ENCODE measurements at places on chromosomes 7 and 10.

DNA sequence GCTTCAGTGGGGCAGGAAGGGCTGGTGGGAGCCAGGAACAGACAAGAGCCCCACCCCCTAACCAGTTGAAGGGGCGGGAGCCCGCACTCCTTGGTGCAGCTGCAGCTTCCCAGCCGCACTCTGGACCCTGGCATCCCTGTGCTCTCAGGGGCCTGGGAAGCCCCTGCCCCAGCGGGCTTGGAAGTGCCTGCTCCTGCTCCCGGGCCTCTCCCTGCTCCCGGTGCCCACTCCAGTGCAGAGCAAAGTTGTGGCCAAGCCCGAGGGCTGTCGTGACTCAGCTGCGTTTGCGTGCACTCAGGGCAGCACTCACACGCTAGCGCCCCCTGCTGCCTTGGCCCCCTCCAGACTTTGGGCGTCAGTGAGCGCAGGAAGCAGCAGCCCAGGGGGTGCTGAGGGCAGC is 883.8 kb downstream of the LRMDA start:
- no peak for DNase-seq

- no peak for DNase-seq
Observed at GRCh38 chr7:143447466-143447865, 4.2 kb downstream of the TAS2R60 start.

DNA sequence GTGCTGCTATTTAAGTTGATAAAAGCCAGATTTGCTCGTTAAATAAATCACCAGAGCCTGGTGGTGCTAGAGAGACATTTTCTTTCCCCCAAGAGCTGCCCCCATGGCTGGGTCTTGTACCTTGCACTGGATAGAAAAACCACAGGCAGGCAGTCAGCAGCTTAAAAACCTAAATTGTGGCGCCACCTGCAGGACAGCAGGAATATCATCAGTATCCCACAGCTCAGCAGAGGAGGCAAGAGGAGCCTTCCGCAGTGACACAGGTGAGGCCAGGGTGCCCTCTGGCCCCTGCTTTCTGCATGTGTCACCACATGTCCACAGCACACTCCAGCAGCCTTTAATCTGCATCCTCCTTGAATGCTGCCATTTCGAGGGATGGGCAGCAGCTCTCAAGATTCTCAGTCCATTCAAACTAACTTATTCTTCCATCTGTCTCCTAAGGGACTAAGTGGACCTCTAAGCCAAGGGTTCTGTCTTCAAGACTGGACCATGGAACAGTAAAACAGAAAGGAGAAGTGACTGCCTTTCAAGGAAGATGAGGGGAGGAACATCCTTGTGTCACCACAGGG is 4.5 kb upstream of the PLXNA4 start:
- DNase-seq: peak; percentile 26

GRCh38 chr7:151110236-151110940 is 24.1 kb downstream of the AGAP3 start:
- no peak for DNase-seq

DNA sequence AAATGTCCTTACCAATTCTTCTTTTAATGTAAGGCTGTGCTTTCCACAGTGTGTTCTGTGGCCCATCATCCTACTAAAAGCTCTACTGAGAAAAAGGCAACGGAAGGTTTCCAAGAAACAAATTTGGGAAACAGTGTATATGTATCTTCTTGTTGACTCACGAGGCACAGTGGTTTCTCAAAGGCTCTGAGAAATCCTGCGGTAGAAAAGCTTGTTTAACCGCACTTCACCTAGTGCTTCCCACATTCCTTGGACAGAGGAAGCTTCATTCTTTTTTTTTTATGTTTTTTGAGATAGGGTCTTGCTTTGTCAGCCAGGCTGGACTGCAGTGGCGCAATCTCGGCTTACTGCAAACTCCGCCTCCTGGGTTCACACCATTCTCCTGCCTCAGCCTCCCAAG is 84.5 kb downstream of the TACC2 start:
- DNase-seq: no peak

DNA sequence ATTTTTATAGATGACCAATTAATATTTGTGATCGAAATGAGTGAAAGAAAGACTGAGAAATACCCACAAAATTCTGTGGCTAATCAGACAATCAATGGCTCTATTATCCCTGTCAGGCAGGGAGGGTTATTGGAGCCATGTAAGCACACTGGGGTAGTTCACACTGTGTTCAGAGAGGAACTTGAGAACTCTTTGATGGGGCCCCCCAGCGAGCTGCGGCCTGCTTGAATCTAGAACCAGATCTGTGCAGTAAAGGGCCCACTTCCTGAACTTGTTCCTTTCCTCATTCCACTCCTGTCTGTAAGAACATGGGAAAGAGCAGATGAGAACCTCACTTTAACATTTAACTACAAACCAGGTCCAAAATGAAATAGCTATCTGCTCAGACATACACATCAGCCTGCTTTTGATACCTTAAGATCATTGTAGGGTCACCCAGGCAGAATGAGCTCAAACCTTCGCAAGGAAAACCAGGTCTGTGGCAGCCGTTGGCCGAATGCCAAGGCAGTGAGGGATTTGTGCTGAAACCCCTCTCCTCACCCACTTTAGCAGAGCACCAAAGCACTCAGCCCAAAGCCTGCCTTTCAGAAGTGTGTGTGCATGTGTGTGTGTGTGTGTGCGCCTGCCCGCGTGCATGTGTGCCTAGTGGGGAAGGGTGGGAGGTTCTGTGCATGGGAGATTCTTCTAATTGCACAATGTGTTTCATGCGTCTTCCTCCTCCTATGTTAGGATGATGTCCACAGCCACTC is 365.6 kb upstream of the MGMT start:
- no peak for DNase-seq

- DNase-seq: no peak
Observed at GRCh38 chr10:122468307-122468925, 7.1 kb downstream of the HTRA1 start.

Measured in stimulated activated CD8-positive, alpha-beta memory T cell treated with anti-CD3 and anti-CD28 coated beads, Interleukin-15, amount 100 ng/mL, for 24 hours (primary cell).